Activated naive CD8-positive, alpha-beta T cell treated with anti-CD3 and anti-CD28 coated beads, Interleukin-2, amount 10 ng/mL, durations not matched to agents 7 days and 5 days (primary cell): ENCODE measurements at places on chromosomes 3 and 15. TPM values are rescaled to one million over a fixed set of nuclear protein-coding genes. Genes with fewer than 3 reads are reported as not detected.

- peaks cover 36% of the 10 kb centered on the region for H3K27me3 ChIP-seq
- no peak overlapping the region for H3K4me3 ChIP-seq
- no peak for DNase-seq
- no peaks in the 10 kb centered on the region for H3K36me3 ChIP-seq
These were observed 159.8 kb upstream of the TSC22D2 start for GRCh38 chr3:150248116-150248887.

DNA sequence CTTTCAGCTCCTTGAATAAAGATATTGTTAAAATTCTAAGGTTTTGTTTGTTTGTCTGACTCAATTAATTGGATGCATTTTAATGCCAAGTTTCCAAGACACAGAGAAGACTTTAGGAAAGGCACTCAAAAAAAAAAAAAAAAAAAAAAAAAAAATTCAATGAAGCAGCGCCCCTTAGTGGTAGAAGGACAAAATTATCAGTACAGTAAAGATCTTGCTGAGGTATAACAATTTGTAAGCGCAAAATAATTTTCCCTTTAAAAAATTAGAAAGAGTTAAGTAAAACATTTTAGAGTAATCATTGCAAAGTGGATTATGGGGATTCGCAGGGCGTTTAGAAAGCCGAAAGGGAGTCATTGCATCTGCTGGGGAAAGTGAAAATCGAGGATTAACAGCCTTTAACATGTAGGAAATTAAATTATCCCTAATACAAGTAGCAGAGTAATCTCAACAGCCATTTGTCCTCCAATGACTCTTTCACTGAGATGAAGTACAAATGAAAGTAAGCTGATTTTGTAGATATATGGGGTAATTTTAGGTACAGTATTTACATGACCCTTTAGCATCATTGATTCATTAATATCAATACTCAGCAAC lies 5.8 kb upstream of the DIS3L start:
- no peak overlapping the region for H3K27ac ChIP-seq
- no peaks in the 10 kb centered on the region for H3K27me3 ChIP-seq
- no peaks in the 10 kb centered on the region for H3K36me3 ChIP-seq

- H3K27me3 ChIP-seq = no peaks in the 10 kb centered on the region
- H3K4me3 ChIP-seq = no peak overlapping the region
- no peak for DNase-seq
- H3K4me1 ChIP-seq = peaks cover 36% of the 10 kb centered on the region
- peaks cover 13% of the 10 kb centered on the region for H3K36me3 ChIP-seq
- peak overlapping the region; percentile 3 for H3K27ac ChIP-seq
These were observed 98.0 kb upstream of the TNIK start for GRCh38 chr3:171558188-171558696.

The FAM107A gene
- total RNA-seq = not detected

DNA sequence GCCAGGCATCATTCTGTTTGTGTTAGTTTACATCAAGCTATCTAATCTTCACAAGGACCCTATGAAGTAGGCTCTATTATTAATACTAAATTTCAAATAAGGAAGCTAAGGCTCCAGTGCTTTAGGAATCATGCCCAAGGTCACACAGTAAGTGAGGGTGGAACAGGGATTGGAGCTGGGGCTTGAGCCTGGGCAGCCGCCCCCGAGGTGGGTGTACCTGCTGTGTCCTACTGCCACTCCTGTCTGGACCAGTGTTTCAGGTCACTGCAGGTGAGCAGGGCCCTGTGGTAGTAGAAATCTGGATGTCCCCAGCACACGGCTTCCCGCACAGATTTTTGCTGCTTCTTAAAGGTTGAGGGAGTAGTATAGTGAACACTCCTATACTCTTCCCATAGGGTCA lies 6.5 kb downstream of the KLF13 start:
- peaks cover 79% of the 10 kb centered on the region for H3K4me1 ChIP-seq
- no peak overlapping the region for H3K27ac ChIP-seq
- no peak overlapping the region for H3K4me3 ChIP-seq
- DNase-seq = no peak
- peaks cover 18% of the 10 kb centered on the region for H3K36me3 ChIP-seq

DNA sequence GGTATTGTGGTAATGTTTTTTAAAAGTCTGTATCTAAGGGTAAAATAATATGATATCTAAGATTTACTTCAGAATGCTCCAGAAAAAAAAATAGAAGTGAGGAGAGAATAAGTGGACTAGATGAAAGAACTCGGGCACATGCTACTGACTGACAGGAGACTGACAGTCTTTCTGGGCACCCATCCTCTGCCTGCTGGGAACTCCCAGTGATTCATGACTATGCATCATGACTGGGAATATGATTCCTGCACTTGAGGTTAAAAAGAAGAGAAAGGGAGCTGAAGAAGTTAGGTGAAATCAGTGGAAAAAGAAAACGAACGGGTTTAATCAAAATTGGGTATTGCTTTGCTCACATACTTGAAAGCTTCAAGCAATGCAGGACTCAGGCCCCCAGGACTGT lies 35.7 kb upstream of the SPSB4 start:
- H3K27ac ChIP-seq = no peak overlapping the region
- no peaks in the 10 kb centered on the region for H3K36me3 ChIP-seq
- no peak for DNase-seq
- peaks cover 25% of the 10 kb centered on the region for H3K27me3 ChIP-seq
- H3K4me1 ChIP-seq = peaks cover 30% of the 10 kb centered on the region

GRCh38 chr3:177463863-177464262 lies 266.6 kb upstream of the TBL1XR1 start:
- no peaks in the 10 kb centered on the region for H3K36me3 ChIP-seq
- H3K4me1 ChIP-seq = no peaks in the 10 kb centered on the region
- no peak overlapping the region for H3K4me3 ChIP-seq
- no peak overlapping the region for H3K27ac ChIP-seq
- no peak for DNase-seq

DNA sequence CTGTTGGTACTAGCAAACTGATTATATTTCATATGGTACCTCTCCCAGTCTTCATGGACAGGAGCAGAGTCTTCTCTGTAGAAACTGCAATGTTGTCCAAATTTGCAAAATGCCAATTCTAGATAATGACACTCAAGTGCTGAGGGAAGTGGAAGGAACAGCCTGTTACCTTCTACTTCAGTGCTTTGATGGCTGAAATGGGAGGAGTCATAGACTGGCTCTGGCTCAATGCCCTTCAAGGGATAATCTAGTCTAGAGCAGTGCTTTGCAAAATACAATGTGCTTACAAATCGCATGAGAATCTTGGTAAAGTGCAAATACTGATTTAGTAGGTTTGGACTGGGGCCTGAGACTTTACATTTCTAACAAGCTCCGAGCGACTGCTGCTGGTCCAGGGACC lies 51.7 kb upstream of the ACP3 start:
- peaks cover 15% of the 10 kb centered on the region for H3K27me3 ChIP-seq
- no peaks in the 10 kb centered on the region for H3K36me3 ChIP-seq
- no peak for DNase-seq
- no peaks in the 10 kb centered on the region for H3K4me1 ChIP-seq

GRCh38 chr3:170700054-170700404 lies 114.2 kb upstream of the SLC7A14 start:
- no peak overlapping the region for H3K4me3 ChIP-seq
- no peaks in the 10 kb centered on the region for H3K4me1 ChIP-seq
- no peak for DNase-seq
- no peak overlapping the region for H3K27ac ChIP-seq
- peaks cover 4% of the 10 kb centered on the region for H3K27me3 ChIP-seq

The CFAP100 gene
- total RNA-seq = not detected

- peak overlapping the region; percentile 78 for H3K27ac ChIP-seq
- H3K4me3 ChIP-seq = peak overlapping the region; percentile 11
- no peaks in the 10 kb centered on the region for H3K27me3 ChIP-seq
These were observed 66.6 kb upstream of the ARL8B start for GRCh38 chr3:5055357-5056110.

DNA sequence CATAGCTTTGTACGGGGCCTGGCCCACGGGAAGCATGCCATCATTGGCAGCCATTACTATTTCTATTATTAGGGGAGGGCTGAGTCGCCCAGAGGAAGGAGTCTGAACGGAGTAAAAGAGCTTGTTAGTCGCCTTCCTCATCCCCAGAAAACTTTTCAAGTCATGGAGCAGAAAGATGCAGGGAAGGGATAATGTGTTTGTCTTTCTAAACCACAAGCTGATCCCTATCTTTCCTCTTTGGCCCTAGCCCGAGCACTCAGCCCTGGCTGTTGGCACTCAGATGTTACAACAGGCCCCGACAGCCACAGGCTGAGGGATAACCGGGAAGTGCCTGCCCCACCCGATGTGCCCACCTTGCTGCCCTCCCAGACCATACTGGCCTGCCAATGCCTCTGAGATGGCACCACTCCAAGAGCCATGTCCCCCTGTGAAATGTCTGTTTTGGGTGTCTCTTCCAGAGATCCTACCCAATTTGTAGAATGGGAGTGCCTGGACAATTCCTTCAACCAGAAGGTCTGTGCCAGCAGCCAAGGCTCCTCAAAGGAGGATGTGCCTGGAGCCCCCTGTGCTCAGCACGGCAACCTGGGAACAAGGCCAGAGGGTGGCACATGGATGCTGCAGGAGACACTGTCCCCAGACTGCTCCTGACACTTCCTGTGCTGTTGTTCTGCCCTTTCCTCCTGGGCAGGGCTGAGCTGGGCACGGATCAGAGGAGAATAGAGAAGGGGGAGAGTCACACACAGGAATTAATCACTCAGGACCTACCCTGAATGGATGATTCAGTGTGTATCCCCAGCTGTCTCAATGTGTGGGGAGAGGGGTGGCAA lies 10.8 kb downstream of the PAK6 start:
- DNase-seq = no peak
- no peaks in the 10 kb centered on the region for H3K36me3 ChIP-seq
- H3K27ac ChIP-seq = no peak overlapping the region
- peaks cover 35% of the 10 kb centered on the region for H3K27me3 ChIP-seq
- H3K4me3 ChIP-seq = no peak overlapping the region

The LSAMP gene
- not detected for total RNA-seq

The MST1 gene
- total RNA-seq = 11.0 TPM

The WNT5A gene
- not detected for total RNA-seq

The CLDN18 gene
- not detected for total RNA-seq

DNA sequence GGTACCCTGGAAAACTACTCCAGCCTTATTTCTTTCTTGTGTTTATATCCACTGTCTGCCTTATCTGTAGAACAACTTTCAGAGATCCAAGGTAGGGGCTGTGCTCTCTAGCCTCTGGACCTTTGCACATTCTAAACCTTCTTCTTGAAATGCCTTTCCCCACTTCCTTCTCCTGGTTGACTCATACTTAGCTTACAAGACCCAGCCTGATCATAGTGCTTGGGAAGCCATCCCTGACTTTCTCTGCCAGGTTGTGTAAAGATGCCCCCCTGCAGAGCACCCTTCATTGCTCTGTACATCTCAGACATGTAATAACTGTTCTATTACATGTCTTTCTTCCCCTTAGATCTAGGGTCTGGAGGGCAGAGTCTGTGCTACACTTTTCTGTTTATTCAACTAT lies 50.1 kb downstream of the PPM1L start:
- no peak overlapping the region for H3K27ac ChIP-seq
- peaks cover 12% of the 10 kb centered on the region for H3K27me3 ChIP-seq
- no peaks in the 10 kb centered on the region for H3K36me3 ChIP-seq

GRCh38 chr3:43497905-43498365 lies 123.9 kb downstream of the ANO10 start:
- no peak overlapping the region for H3K4me3 ChIP-seq
- H3K4me1 ChIP-seq = peaks cover 27% of the 10 kb centered on the region
- no peak for DNase-seq
- no peaks in the 10 kb centered on the region for H3K27me3 ChIP-seq
- peaks cover 2% of the 10 kb centered on the region for H3K36me3 ChIP-seq

- no peak overlapping the region for H3K27ac ChIP-seq
- H3K27me3 ChIP-seq = no peaks in the 10 kb centered on the region
- H3K4me1 ChIP-seq = no peaks in the 10 kb centered on the region
These were observed 173.4 kb upstream of the TP63 start for GRCh38 chr3:189457631-189458412.

The CSPG4 gene
- not detected for total RNA-seq

GRCh38 chr3:182375916-182376315 lies 417.4 kb upstream of the ATP11B start:
- no peaks in the 10 kb centered on the region for H3K4me1 ChIP-seq
- H3K4me3 ChIP-seq = no peak overlapping the region
- no peaks in the 10 kb centered on the region for H3K27me3 ChIP-seq
- no peaks in the 10 kb centered on the region for H3K36me3 ChIP-seq

DNA sequence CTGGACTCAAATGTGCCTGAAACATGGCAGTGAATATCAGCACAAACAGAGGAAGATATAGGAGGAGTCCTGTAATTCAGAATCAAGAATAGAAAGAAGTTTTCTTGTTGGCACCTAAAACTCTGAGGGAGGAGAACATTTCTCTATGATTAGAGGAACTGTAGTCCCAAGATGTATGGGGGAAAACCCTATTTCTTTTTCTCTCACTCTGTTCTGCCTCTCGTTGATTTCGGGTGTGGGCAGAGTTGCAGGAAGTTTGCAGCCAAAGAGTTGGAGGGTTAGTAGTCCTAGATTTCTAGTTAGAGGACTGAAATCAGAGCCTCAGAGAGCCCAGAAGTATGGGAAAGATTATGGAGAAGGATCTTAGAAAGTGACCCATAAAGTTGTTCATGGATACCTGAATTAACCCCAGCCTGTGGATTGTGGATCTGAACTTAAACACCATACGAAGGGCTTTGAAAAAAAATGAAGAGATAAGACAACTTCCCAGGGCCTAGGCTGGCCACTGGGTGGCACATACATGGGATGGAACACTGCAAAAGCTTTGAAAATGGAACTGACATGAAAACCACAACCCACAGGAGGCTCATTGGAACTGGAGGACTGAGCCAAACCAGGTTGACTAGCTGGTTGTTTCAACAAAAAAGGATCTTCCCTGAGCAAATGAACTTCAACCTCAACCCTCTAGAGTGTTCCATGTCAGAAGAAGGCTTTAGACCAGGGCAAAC lies 34.6 kb downstream of the FMN1 start:
- H3K4me3 ChIP-seq = no peak overlapping the region
- peaks cover 2% of the 10 kb centered on the region for H3K4me1 ChIP-seq
- H3K36me3 ChIP-seq = no peaks in the 10 kb centered on the region

DNA sequence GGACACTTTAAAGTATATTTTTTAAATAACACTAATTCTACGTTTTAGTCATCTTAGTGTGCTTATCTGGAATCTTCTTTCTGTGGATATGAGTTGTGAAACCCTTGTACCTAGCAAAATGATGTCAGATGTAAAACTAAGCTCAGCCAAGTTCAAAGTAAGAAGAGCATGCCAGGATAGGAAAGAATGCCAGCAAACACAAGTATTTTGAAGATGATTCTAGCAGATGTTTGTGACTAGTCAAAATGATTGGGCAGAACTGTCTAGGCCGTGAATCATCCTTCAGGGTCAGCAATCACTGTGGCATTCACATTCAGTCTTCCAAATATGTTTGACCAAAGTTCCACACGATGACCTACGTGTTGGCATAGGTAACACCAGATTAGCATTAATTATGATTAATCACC lies 5.4 kb upstream of the PLOD2 start:
- no peaks in the 10 kb centered on the region for H3K36me3 ChIP-seq
- peaks cover 3% of the 10 kb centered on the region for H3K4me1 ChIP-seq
- H3K27ac ChIP-seq = no peak overlapping the region
- H3K27me3 ChIP-seq = peaks cover 24% of the 10 kb centered on the region

The CHRNB4 gene
- not detected for total RNA-seq

The THAP10 gene
- total RNA-seq = not detected

The FBXW12 gene
- not detected for total RNA-seq

The RTP3 gene
- total RNA-seq = not detected

- H3K4me1 ChIP-seq = no peaks in the 10 kb centered on the region
- H3K4me3 ChIP-seq = no peak overlapping the region
- peaks cover 14% of the 10 kb centered on the region for H3K27me3 ChIP-seq
- no peaks in the 10 kb centered on the region for H3K36me3 ChIP-seq
These were observed 70.5 kb upstream of the TSEN2 start for GRCh38 chr3:12413721-12414255.
